ENCODE measurements at places on chromosomes 3 and 15. TPM values are rescaled to one million over a fixed set of nuclear protein-coding genes. Genes with fewer than 3 reads are reported as not detected.

DNA sequence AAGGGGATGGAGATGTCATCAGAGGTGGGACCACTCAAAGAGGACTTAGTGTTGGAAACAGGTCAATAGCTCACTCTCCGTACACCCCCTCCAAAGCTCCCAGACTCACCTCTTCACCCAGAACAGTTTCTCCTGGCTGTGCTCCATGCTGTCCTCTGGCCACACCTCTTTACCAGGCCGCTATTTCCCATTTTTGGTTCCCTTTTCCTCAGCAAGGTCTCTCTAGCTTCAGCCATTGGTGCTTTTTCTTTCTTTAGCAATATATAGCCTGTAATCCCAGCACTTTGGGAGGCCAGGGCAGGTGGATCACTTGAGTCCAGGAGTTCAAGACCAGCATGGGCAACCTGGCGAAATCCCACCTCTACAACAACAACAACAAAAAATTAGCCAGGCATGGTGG is 123.6 kb upstream of the SMAD3 start:
- DNase-seq = no peak
- H3K27me3 ChIP-seq = no peaks in the 10 kb centered on the region
- H3K36me3 ChIP-seq = no peaks in the 10 kb centered on the region
- H3K27ac ChIP-seq = no peak overlapping the region
- no peak overlapping the region for H3K4me3 ChIP-seq

DNA sequence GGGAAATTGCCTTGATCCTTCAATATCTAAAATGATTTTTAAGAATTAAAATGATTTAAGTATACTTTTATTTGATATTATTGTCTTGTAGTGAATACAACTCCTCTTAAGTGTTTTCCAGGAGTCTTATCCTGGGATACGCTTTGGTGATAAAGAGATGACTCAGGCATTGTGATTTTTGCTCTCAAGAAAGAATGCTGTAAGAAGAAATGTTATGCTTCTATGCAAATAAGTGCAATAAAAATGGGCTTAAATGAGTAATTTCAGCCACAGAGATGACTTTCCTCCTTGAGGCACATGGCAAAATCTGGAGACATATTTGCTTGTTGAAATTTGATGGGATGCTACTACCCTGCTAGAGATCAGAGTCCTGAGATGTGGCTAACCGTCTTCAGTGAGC is 358.6 kb upstream of the BCHE start:
- DNase-seq = no peak
- H3K27me3 ChIP-seq = no peaks in the 10 kb centered on the region
- H3K36me3 ChIP-seq = no peaks in the 10 kb centered on the region
- H3K4me1 ChIP-seq = no peaks in the 10 kb centered on the region

DNA sequence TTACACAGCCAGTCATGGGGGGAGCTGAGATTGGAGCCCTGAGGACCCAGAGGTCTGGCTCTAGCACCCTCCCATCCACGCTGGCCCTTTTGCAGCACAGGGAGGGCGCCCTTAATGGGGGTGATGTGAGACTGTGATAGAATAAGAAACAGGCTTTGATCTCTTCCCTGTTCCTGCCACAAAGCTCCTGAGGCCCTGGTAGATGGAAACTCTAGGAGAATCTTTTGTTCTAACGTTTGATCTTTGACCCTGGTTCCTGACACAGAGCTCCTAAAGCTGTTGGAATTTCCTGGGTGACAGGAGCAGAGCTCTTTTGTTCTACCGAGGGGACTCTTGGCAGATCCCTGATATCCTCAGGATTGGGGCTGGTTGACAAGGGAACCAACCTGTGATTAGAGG is 1.2 kb upstream of the UROC1 start:
- H3K27ac ChIP-seq = no peak overlapping the region
- no peak for DNase-seq
- H3K4me3 ChIP-seq = no peak overlapping the region
- H3K36me3 ChIP-seq = no peaks in the 10 kb centered on the region
- peaks cover 3% of the 10 kb centered on the region for H3K4me1 ChIP-seq
- no peaks in the 10 kb centered on the region for H3K27me3 ChIP-seq

GRCh38 chr3:13881536-13882410 is 1.9 kb upstream of the WNT7A start:
- no peaks in the 10 kb centered on the region for H3K36me3 ChIP-seq
- peak; percentile 18 for DNase-seq
- H3K27me3 ChIP-seq = no peaks in the 10 kb centered on the region
- H3K4me1 ChIP-seq = peaks cover 31% of the 10 kb centered on the region
- no peak overlapping the region for H3K27ac ChIP-seq

Gene AADACL2
- 0.16 TPM for total RNA-seq

GRCh38 chr15:76962337-76963013 is 30.9 kb downstream of the RCN2 start:
- H3K27me3 ChIP-seq = no peaks in the 10 kb centered on the region
- no peak overlapping the region for H3K4me3 ChIP-seq
- DNase-seq = no peak
- no peaks in the 10 kb centered on the region for H3K36me3 ChIP-seq
- H3K27ac ChIP-seq = no peak overlapping the region

Gene TRH
- total RNA-seq = not detected

Gene DOCK3
- 4.6 TPM for total RNA-seq

Gene GNAT1
- total RNA-seq = not detected

DNA sequence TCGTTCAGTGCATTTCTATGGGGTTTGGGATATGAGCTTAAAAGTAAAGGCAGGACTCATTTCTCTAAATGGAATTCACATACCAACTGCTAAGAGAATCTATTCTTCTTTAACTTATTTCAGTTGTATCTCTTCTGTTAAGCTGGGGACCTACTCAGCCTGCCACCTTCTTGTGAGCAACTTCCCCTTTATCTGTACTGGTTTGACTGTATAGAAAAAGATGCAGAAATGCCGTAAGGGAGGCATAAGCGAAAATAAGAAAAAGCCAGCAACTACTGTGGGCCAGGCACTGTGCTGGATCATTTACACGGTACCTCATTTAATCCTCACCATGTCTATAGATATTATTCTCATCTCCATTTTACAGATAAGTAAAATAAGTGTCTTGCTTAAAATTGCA is 38.4 kb downstream of the RBMS3 start:
- H3K27ac ChIP-seq = no peak overlapping the region
- H3K36me3 ChIP-seq = no peaks in the 10 kb centered on the region
- H3K4me3 ChIP-seq = no peak overlapping the region
- DNase-seq = no peak
- H3K27me3 ChIP-seq = no peaks in the 10 kb centered on the region

DNA sequence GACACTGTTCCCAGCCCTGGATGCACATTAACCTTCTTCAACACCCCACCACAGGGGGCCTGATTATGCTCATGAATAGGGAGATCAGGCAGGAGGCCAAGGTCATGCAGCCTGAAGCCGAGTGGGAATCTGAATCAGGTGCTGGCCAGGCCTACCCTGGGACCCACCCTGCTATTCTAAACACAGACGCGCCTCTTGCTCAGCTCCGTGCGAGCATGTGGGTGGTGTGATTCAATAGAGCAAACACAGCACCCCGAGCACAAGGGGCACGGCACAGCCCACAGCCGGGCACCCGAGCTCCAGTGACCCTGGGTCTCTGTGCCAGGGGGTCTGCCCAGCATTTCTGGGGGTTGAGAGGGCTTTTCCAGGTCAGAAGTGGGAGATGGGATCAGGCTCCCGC is 24.6 kb upstream of the GRIP2 start:
- H3K27me3 ChIP-seq = no peaks in the 10 kb centered on the region
- H3K4me1 ChIP-seq = no peaks in the 10 kb centered on the region
- no peak for DNase-seq

Gene CLDN16
- total RNA-seq = 0.16 TPM

DNA sequence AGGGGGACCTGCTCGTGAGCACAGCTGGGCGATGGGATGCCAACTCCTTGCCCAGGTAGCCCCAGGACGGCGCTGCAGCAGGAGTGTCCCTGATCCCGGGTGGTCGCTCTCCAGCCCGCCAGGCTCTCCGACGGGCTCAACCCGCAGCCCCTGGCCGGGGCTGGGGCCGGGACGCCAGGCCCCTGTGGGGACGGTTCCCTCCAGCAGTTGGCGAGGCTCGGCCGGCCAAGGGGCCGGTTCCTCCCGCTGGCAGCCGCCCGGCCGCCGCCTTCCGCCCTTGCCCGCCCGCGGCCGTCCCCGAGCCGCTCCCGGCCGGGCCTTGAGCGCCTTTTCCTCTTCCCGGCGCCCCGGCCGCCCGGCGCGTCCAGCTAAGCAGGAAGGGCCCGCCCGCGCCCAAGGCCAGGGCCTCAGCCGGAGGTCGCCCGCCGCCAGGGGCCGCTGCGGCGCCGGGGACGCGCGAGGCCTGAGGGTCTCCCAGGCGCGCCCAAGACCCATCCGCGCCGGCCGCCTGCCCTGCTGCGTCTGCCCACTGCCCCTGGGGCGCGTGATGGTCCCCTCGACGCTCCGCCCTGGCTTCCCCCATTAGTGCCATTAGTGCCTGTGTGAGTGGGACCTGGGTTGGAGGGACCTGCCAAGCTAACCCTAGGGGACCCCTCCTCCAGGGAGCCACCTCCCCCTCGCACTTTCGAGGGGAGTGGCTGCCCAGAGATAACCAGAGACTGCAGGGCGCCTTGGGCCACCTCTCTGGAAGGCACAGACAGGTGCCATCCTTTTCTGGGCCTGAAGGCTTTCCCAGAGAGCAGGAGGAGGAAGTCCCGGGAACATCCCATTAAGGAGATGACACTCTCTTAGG is 106.4 kb downstream of the FBLN2 start:
- H3K4me1 ChIP-seq = peaks cover 21% of the 10 kb centered on the region
- H3K36me3 ChIP-seq = no peaks in the 10 kb centered on the region
- DNase-seq = no peak
- no peak overlapping the region for H3K27ac ChIP-seq

Gene NMNAT3
- 11.0 TPM for total RNA-seq

DNA sequence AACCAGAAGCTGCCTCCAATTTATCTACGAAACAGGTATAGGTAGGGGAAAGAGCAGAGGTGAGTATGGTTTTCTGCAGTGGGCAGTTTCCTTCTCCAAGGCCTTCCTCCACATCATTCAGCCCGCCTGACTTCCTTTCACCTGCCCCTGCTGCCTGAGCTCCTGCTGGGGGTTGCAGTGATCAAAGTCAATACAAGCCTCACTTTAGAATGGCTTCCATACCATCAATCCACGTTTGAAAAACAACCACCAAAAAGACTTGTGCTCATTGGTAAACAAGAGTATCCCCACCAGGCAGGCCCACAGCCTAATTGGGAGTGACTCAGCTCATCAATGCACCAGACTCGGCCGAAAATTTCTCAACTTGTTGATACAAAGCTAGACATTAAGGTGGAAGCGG is 159.9 kb downstream of the MAGI1 start:
- no peak for DNase-seq
- no peak overlapping the region for H3K4me3 ChIP-seq
- no peaks in the 10 kb centered on the region for H3K36me3 ChIP-seq

GRCh38 chr3:153111016-153111415 is 51.0 kb upstream of the RAP2B start:
- no peaks in the 10 kb centered on the region for H3K4me1 ChIP-seq
- H3K36me3 ChIP-seq = no peaks in the 10 kb centered on the region
- no peak for DNase-seq
- H3K27ac ChIP-seq = no peak overlapping the region
- H3K27me3 ChIP-seq = no peaks in the 10 kb centered on the region
- no peak overlapping the region for H3K4me3 ChIP-seq

Gene PCBP4
- total RNA-seq = 119 TPM

Gene RASGRF1
- total RNA-seq = 1.0 TPM

- no peak overlapping the region for H3K27ac ChIP-seq
- H3K4me1 ChIP-seq = no peaks in the 10 kb centered on the region
- H3K27me3 ChIP-seq = no peaks in the 10 kb centered on the region
These were observed 106.5 kb upstream of the EPHA3 start for GRCh38 chr3:89000886-89001285.

DNA sequence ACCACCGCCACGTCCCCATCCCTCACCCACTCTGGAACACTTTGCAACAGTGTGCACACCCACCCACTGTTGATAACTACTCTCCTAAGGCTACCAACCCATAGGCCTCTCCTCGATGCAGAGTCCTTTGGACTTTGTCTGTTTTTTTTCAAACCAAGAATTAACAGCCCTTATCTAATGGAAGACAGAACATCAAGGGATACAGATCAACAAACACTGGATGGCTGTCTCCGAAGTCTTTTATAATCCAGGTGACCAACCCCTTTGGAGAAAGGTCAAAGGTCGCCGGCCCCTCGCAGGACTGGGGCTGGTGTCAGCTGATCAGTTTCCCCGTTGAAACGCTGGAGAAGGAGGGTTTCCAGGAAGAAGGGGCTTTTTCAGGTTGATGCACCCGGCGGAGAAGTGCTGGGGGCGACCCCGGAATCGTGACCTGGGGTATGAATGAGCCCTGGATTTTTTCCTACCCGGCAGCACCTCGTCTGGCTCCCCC is 532 bp downstream of the B4GALT4 start:
- H3K4me1 ChIP-seq = peaks cover 24% of the 10 kb centered on the region
- peaks cover 6% of the 10 kb centered on the region for H3K36me3 ChIP-seq
- no peaks in the 10 kb centered on the region for H3K27me3 ChIP-seq
- peak overlapping the region; percentile 95 for H3K27ac ChIP-seq
- DNase-seq = no peak
- peak overlapping the region; percentile 89 for H3K4me3 ChIP-seq

DNA sequence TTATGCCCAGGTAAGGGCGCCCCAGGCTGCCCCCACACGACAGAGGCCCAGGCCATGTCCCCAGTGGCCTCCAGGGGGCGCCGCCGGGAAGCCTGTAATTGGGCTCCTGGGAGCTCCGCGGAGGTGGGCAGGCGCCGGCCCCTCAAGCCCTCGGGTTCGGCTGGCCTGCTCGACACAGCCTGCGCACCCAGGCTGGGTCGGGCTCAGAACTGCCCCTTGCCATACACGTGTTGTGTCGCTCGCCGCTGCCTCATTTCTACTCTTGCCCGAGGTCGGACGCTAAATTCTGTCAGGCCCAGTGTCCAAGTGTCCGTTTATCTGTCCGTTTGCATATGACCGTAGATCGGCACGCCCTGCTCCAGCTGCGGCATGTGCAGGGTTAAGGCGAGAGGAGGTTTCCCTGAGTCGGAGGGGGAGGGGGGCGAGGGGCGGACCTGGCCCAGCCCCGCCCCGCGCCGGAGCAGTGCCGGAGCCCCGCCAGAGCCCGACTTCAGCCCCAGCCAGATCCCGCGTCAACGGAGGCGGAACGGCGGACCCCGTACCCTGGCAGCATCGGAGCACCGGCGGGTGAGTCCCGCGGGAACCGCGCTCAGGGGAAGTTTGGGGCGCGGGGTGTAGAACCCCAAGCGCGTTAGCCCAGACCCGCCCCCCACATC is at the start of gene KLHDC8B:
TSS of gene KLHDC8B (plus strand) at position 480 of the 656 bp plus-strand sequence. CDS start 1,172 bp downstream, outside the sequence.
- peak within 1 kb of the TSS; percentile 93 for H3K27ac ChIP-seq
- peaks cover 62% of the 10 kb centered on the region for H3K4me1 ChIP-seq
- DNase-seq = peak; percentile 88
- no peaks in the 10 kb centered on the region for H3K27me3 ChIP-seq
- peaks cover 21% of the 10 kb centered on the region for H3K36me3 ChIP-seq
- peak within 1 kb of the TSS; percentile 73 for H3K4me3 ChIP-seq

All from right atrium auricular region (tissue), 2 donors.